Endothelial cell of umbilical vein (primary cell): ENCODE measurements at places on chromosomes 16 and 17.

- DNase-seq, result no peak
Measured at GRCh38 chr17:68314916-68315535, 23.7 kb downstream of the ARSG start.

- no peak for DNase-seq
Measured at GRCh38 chr17:79241616-79242015, 167.0 kb downstream of the ENGASE start.

DNA sequence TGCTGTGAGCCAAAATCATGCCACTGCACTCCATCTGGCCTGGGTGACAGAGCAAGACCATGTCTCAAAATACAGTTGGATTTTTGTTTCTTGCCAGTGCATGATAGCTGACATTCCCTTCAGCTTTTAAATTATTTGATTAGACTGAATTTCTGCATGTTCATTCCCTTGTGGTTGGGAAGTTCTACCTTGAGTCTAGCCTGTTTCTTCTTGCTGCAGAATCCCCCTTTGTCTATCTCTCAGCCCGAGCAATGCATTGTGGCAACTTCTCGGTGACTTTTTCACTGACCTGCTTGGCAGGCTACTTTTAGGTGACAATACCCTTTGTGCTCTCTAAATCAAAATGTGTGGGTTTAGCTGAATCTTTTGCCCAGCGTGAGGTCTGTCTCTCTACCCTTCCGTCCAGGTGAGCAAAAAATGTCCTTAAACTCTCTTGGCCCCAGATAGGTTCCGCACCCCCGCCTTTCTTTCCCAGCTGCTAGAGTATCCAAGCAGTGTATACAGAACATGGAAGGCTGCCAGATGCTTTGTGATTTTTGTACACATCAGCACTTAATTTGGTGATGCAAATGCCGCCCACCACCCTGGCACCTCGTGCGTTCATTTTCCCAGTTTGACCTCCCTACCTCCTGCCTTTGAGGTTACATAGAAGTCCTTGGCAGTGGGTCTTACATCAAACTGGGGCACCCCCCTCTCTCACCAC lies 130.2 kb downstream of the ABCC6 start:
- no peak for DNase-seq

DNA sequence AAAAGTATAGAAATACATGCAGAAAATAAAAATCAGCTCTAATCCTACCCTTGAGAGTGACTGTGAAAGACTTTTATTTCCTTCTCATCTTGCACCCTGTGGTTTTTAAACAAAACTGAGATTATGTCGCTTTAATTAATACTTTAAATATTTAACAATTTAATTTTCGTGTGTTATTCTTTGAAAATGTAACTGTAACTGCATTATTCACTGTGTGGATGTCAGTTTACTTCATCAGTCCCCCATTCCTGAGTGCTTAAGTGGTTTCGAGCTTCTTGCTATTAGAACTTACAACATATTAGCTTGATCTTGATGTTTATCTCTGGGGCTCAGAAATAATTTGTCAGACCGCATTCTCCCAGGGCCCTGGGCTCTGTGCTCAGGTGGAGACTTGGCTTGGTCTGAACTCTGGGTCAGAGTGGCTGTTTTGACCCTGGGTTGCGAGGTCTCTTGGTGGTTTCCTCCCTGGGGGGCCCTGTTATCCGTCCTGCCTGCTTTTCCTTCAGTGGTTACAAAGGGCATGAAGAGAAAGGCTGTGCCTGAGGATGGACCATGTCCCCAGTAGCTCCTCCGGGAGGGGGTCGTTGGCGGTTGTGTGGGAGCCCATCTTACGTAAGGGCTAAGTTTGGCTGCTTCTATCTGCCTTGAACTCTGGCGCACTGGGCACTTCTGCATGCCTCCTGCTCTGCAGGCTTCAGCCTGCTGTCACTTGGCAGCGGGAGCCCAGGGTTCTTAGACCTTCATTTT lies 25.7 kb downstream of the AKAP1 start:
- no peak for DNase-seq

- peak; percentile 38 for DNase-seq
Measured at GRCh38 chr16:14187517-14188338, 116.6 kb downstream of the MRTFB start.

DNA sequence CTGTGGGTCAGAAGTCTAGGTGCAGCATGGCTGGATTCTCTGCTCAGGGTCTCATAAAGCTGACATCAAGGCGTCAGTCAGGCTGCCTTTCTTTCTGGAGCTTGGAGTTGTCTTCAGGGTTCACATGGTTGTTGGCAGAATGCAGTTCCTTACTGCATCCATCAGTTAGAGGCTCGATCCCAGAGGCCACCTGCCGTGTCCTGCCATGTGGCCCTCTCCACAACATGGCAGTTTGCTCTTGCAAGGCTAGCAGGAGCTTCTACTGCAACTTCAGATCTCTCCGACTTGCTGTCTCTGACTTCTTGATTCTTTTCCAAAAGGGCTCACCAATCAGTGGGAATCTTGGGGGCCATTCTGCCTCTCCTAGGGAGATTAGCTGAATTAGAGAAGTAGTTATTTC lies 11.9 kb downstream of the PITPNC1 start:
- DNase-seq, result no peak

- peak; percentile 42 for DNase-seq
Measured at GRCh38 chr16:88561485-88562359, 8.5 kb upstream of the ZC3H18 start.

DNA sequence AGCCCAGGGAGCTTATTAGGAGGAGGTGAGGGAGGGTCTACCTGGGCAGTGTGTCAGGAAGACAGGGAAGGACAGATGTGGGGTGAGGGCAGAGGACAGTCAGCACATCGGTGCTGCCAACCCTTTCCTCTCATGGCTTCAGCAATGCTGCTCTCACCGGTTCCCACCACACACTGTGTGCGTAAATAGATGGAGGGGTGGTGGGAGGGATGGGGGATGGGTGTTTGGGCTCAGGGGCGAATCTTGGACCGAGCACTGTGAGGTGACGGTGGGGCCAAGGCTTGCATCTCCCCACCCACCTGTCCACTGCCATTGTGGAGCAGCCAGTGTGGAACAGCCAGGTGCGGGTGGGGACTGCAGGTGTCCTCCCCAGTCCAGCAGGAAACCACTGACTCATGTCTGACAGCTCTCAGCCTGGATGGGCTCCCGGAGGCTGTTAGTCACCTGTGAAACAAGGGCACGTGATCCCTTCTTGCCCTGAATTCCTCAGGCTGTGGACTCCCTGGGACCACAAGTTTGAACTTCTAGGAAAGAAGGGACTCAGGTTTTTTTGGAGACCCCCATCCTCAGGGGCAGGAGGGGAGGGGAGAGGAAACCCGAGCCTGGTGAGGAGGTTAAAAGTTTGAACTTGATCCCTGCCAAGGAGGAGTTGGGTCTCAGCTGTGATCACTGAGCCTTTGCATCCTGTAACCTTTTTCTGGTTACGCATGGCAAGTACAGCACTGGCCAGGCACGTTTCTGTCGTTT lies 42.7 kb upstream of the SMPD3 start:
- DNase-seq, result no peak
